Activated T-helper 1 cell treated with anti-CD3 and anti-CD28 coated beads, Interleukin-2, amount 50 U/mL, for 16 hours (primary cell): ENCODE measurements at places on chromosomes 2 and 18.
A peak's percentile ranks its signal among the peaks of the same experiment; 100 is the strongest.

DNA sequence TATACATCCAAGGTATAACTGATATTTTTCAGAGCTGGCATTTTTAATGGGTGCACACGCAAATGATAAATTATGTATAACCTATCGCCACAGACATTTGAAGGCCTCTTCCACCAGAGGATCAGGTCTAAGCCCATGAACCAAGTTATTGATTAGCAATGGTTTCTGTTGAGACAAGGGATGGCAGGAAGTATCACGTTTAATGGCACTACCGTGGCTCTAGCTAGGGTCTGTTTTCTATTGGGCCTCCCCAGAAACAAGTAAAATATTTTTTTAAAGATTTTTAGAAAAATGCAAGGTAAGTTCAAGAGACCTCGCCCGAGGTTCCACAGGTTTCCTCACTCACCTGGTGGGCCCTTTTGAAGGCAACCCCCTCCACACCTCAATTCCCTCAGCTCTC is 667 bp downstream of the GFPT1 start:
- DNase-seq: no peak

- no peak for DNase-seq
Measured at GRCh38 chr2:222711315-222711940, 40.0 kb downstream of the MOGAT1 start.

GRCh38 chr2:239261796-239262483 is 138.9 kb downstream of the HDAC4 start:
- no peak for DNase-seq

DNA sequence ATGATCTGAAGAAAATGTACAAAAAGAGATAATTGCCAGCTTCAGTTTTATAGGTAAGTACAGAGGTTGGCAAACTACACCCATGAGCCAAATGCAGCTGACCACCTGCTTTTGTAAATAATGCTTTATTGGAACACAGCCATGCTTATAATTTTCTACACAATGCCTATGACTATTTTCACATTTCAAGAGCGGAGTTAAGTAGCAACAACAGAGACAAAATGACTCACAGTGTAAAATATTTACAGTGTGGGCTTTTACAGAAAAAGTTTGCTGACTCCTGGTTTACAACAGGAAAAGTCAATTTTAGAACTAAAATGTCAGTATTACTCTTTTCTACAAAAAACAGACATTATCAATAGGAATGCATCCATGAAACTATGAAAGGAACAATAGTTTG is 26.0 kb downstream of the CWC22 start:
- no peak for DNase-seq

GRCh38 chr2:201642579-201643215 is 606 bp downstream of the TMEM237 start:
- DNase-seq: peak; percentile 65

GRCh38 chr2:152098496-152099366 is at the start of gene CACNB4:
TSS of gene CACNB4 (minus strand) at chr2:152099044.
- DNase-seq: no peak

- no peak for DNase-seq
Measured at GRCh38 chr2:44798139-44798659, 143.3 kb upstream of the SIX3 start.

- no peak for DNase-seq
Measured at GRCh38 chr2:102176172-102176571, 10.7 kb upstream of the IL1RL2 start.

- DNase-seq: no peak
Measured at GRCh38 chr2:217069263-217070042, 209.6 kb upstream of the TNP1 start.

DNA sequence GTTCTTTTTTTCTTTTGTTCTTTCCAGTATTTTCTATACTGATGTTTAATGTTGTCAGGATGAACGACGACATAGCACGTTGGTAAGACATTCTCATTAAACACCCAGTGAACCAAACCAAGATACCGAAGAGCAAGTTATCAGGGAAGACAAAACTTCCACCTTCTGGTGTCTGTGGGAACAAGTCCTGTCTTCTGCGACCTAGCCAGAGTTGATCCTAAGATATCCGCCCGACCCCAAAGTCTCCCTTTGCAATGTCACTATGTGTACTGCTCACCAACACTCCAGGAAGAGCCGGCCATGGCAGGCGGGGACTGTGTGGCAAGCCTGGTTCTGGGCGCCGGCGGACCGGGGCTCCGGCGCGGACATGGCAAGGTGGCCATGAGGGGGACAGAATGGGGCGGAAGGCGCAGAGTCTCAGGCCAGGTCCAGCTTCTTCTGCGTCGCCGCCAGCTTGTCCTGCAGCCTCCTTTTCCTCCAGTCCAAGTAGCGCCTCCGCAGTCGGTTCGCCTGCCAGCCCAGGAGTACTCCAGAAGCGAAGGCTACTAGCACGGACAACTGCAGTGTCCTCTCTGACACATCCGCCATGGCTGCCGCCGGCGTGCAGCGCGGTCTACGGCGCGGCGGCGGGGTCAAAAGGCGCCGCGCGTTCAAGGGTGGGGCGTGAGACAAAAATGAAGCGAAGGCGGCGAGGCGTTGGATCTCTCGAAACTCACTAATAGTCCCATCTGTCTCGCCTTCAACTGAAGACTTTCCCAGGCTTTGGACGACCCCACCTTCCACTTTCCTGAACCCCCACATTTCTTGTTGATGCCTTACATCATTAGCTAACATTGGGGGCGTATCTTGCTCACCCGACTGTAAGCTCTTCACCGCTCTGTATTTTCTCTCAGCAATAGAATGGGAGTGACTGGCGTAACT is at the start of gene MTLN:
TSS of gene MTLN (minus strand) at position 610 of the 921 bp plus-strand sequence. CDS start at position 588, 22 bp downstream.
- DNase-seq: peak; percentile 44

DNA sequence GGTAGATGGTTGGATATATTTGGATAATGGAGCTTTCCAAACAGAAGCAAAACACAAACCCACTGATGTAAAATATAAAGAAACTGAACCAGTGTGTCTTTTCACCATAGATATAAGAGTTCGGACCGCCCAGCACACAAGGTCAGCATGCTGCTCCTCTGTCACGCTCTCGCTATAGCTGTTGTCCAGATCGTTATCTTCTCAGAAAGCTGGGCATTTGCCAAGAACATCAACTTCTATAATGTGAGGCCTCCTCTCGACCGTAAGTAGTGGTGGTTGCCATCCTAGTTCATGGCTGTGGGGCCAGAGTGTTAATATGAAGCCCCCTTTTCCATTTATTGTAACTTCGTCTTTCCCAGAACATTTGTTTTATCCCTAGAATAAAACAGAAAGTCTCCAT is 125.2 kb upstream of the LYPD6 start:
- DNase-seq: no peak

DNA sequence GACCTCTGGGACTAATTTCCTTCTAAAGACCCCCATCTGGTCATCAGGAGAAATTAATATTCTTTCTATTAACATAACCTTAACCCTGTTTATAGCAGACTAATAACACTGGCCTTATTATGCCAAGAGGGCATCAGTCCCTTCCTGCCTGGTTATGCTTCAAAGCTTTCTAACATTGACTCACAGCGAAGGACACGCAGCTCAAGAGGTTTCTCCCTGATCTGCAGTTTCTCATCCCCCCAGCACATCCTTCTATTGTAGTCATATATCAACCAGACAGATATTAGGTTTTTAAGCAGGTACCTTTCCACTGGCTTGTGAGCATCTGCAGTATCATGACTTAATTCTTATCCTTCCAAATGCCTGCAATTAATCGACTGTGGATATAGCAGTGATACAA is 100.0 kb upstream of the CXCR4 start:
- DNase-seq: no peak

- no peak for DNase-seq
Measured at GRCh38 chr2:70816726-70817125, 3.7 kb downstream of the CLEC4F start.

DNA sequence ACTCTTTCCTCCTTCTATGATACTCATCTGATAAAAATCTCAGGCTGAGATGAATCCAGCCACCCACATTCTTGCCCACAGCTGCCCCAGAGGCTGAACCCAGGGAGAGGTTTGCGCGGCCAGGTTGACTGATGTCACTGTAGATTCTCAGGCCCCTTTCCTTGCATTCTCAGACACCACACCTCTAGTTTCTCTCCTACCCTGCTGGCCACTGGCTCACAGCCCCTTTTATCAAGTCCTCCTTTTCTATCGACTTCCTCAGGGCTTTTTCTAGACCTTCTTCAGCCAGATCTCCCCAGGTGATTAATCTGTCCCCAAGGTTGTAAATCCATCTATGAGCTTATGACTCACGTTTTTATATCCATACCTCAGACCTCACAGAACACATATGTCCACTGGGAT is 99.8 kb downstream of the TACR1 start:
- no peak for DNase-seq

DNA sequence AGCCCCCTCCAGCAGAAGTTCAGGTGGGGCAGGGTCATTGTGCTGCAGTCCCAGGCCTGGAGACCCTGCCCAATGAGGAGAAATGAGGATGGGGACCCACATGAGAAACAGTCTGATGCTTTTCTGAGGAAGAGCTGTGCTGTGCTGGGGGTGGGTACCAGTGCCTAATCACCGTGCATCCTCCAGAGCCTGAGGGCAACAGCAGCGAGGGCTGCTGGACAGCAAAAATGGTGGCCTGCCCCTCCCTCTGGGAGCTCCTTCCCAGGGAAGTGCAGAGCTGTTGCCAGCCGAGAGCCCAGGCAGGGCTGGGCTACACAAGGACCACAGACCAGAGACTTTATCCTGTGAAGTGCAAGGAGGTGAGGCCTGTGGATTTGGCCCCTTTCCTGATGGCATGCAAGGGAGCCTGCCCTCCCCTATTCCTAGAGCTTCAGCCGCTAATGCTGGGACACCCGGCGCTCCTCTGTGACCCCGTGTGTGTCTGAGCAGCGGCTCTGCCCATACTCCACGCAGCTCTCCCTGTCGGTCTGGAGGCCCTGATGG is 134.8 kb downstream of the DSEL start:
- DNase-seq: no peak

GRCh38 chr2:88342749-88343148 is 109.7 kb downstream of the FOXI3 start:
- DNase-seq: no peak

DNA sequence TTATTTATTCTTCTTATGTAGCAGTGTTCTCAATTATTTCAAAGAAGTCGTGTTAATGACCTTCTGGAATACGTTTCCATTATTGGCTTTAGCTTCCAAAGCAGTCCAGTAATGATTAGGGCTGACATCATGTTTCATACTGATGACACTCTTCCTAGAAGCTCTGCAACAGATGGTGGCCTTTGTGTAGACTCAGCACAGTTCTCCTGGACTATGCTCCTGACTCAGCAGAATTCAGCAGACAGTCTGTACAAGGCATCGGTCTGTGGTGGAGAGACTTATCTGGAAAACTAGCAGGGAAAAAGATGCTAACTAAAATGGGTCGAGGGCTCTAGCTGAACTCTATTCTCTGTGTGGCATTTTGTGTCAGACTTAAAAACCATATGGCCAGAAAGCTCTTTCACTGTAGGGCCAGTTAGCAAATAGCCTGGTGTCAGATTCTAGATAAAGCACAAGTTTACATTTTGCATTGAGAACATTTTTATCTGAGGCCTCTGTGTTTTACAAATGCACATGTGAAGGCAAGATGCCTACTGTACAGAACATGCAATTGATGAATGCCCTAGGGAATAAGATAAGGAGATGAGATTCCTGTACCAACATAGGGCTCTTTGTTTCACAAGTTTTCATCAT is 35.1 kb downstream of the GULP1 start:
- DNase-seq: no peak
